Naive thymus-derived CD4-positive, alpha-beta T cell (primary cell): ENCODE measurements at places on chromosomes 7 and 10. TPM values are rescaled to one million over a fixed set of nuclear protein-coding genes. Genes with fewer than 3 reads are reported as not detected.

The H2BK1 gene
- 1.8 TPM for total RNA-seq

The CALN1 gene
- total RNA-seq = not detected in 2 replicates

The DNTT gene
- not detected in 2 replicates for total RNA-seq

The TMEM178B gene
- total RNA-seq = 0.05 TPM

The ADRA2A gene
- total RNA-seq = not detected in 2 replicates

The MEST gene
- total RNA-seq = 4.1 TPM

DNA sequence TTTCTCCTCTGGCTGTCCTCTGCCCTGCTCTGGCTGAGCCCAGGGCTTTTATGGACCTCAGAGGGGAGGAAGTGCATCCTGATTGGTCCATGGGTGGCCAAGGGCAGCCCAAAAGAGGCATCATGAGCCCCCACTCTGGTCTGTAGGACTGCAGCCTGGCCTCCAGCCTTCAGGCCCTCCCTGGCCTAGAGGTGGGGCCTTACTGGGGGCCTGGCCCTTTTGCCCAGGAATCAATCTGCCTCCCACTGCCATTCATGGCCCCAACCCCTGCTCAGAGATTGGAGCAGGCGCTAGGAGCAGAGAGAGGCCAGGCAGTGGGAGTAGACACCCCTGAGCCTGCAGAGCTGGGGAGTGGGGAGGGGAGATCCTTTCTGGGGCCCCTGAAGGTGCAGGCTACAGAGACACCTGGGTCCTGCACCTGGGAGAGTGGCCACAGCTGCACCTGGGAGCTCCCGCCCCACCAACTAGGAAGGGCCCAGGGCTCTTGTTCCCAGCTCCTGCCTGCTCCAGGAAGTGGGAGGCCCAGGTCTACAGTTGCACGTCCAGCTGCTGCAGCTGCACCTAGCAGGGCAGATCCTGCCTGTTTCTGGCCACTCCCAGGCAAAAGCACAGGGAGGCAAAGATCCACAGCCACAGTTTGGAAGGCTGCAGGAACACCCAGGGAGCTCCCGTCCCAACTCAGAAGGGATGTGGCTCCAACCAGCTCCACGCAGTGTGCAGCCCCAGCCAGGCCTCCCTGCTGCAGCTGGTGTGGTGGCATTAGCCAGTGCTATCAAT is 6.4 kb upstream of the DYNC2I1 start:
- DNase-seq = no peak
- no peaks in the 10 kb centered on the region for H3K36me3 ChIP-seq
- H3K4me3 ChIP-seq = no peak overlapping the region
- H3K27me3 ChIP-seq = no peaks in the 10 kb centered on the region
- H3K4me1 ChIP-seq = peaks cover 15% of the 10 kb centered on the region

GRCh38 chr7:118755067-118755625 is 530.6 kb downstream of the ANKRD7 start:
- H3K27ac ChIP-seq = no peak overlapping the region
- no peak overlapping the region for H3K4me3 ChIP-seq
- DNase-seq = no peak
- H3K36me3 ChIP-seq = no peaks in the 10 kb centered on the region
- H3K27me3 ChIP-seq = no peaks in the 10 kb centered on the region

- no peak overlapping the region for H3K27ac ChIP-seq
- H3K4me3 ChIP-seq = no peak overlapping the region
- DNase-seq = no peak
- H3K4me1 ChIP-seq = no peaks in the 10 kb centered on the region
- H3K27me3 ChIP-seq = no peaks in the 10 kb centered on the region
Observed at GRCh38 chr10:65620404-65621048, 1305.3 kb upstream of the LRRTM3 start.

DNA sequence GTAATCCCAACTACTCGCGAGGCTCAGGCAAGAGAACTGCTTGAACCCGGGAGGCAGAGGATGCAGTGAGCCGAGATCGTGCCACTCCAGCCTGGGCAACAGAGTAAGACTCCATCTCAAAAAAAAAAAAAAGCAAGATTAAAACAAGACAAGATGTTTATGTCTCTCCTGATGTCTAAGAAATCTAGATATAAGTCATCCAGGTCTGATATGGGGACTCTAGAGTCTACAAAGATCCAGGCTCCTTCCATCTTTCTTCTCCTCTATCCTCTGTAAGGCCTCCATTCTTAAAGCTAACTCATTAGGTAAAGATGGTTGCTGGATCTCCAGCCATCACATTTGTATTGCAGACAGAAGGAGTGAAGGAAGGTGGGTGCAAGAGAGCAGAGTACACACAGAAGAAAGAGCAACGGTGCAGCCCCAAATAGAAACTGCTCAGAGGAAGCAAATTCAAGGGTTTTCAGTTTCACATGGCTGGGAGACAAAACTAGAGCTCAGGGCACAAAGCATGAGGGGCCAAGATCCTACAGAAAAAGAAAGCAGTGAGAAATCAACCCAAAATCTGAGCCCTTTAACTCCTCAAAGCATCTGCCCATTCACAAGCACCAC is 57.6 kb downstream of the USP6NL start:
- H3K27ac ChIP-seq = no peak overlapping the region
- H3K4me3 ChIP-seq = no peak overlapping the region
- no peaks in the 10 kb centered on the region for H3K27me3 ChIP-seq
- DNase-seq = no peak
- no peaks in the 10 kb centered on the region for H3K4me1 ChIP-seq

GRCh38 chr7:40799493-40800403 is 664.9 kb downstream of the SUGCT start:
- H3K36me3 ChIP-seq = no peaks in the 10 kb centered on the region
- no peaks in the 10 kb centered on the region for H3K27me3 ChIP-seq
- no peak for DNase-seq
- no peak overlapping the region for H3K4me3 ChIP-seq

DNA sequence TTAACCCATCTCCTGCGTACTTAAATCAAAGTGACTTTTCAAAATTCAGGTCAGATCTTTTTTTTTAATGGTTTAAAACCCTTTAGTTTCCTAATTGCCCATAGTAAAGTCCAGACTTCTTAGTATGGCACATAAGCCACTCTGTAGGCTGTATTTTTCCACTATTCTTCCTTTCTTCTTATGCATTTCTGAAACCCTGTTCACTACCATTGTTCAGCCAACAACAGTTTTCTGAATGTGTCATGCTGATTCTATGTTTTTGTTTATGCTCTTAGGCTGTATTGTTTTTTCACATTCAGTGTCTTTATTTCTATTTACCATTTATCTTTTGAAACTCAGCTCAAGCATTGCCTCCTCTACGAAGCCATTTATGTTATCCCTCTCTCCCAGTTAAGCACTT is 26.7 kb downstream of the CCSER2 start:
- DNase-seq = no peak
- H3K27me3 ChIP-seq = no peaks in the 10 kb centered on the region
- no peaks in the 10 kb centered on the region for H3K36me3 ChIP-seq
- H3K4me3 ChIP-seq = no peak overlapping the region
- H3K4me1 ChIP-seq = peaks cover 57% of the 10 kb centered on the region
- no peak overlapping the region for H3K27ac ChIP-seq

GRCh38 chr10:127148933-127149220 is 47.5 kb downstream of the INSYN2A start:
- H3K36me3 ChIP-seq = no peaks in the 10 kb centered on the region
- DNase-seq = no peak
- H3K4me3 ChIP-seq = no peak overlapping the region
- H3K27ac ChIP-seq = no peak overlapping the region

DNA sequence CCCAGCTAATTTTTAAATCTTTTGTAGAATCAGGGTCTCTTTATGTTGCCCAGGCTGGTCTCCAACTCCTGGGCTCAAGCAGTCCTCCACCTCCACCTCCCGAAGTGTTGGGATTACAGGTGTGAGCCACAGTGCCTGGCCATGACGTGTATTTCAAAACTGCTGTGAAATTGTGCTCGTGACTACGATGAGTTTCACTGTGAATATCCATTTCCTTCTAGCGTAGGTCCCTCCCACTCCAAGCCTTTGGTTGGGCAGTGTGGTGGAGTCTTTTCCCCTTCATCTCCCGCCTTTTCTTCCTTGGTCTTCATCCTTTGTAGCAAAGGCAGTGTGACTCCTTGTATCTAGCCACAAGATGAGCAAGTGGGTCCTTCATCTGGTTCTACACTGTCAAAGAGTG is 56.2 kb downstream of the CUL1 start:
- H3K4me1 ChIP-seq = no peaks in the 10 kb centered on the region
- no peaks in the 10 kb centered on the region for H3K36me3 ChIP-seq
- no peaks in the 10 kb centered on the region for H3K27me3 ChIP-seq

DNA sequence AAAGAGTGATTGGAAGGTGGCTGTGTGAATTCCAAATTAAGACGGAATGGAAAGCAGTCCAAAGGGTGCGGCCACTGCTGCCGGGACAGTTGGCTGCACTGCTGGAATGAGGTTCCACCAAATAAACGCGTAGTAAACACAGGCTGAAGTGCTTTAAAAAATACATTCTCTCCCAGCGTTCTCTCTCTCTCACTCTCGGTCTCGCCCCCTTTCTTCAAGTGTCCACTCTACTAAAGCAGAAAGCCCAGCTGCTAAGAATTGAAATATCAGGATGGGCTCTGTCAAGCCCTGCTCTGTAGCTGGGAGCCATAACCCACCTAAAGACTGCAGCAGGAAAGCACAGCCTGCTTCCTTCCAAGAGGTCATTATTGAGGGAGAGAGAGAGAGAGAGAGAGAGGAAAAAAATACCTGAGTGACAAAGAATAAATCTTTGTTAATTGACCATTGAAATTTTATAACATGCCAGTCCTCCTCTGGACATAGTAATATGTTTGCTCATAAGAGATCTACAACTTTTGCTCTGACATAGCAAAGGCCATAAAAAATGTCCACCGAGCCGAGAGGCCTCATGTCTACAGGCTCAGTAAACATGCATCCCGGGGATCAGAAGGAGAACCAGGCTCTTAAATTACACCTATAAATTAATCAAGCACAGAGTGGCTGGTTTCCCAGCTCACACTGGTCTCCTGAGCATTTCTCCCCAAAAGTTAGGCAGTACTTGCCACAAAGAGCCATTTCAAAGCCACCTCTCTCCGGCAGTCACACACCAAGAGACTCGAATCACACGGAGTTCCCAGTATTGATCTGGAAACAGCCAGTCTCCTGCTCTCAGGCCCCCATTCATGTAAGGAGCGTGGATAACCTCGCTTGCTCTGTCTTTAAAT is 72.8 kb downstream of the FGFR2 start:
- no peaks in the 10 kb centered on the region for H3K27me3 ChIP-seq
- H3K4me3 ChIP-seq = no peak overlapping the region
- no peaks in the 10 kb centered on the region for H3K4me1 ChIP-seq
- H3K36me3 ChIP-seq = no peaks in the 10 kb centered on the region
- no peak overlapping the region for H3K27ac ChIP-seq
- no peak for DNase-seq

- H3K27me3 ChIP-seq = no peaks in the 10 kb centered on the region
- H3K4me3 ChIP-seq = no peak overlapping the region
- no peaks in the 10 kb centered on the region for H3K4me1 ChIP-seq
- DNase-seq = no peak
- no peaks in the 10 kb centered on the region for H3K36me3 ChIP-seq
Observed at GRCh38 chr10:24207341-24207740, 1.6 kb upstream of the KIAA1217 start.

DNA sequence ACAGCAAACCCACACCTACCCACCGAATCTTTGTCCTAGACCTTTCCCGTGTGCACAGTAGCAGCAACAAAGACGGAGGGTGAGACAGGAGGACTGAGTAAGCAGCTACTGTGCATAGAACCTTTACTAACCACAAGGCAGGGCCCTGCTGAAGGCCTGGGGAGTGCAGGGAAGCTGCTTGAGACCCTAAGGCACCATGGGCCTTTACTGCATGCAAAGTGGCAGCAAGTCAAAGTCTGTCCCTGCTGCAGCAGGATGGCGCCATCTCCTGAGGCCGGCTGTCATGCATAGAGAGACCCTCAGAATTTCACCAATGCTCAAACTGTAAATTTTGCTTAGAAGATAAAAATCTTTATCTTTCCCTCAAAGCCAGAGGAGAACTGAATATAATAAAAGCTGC is 610.5 kb downstream of the ACTR3B start:
- no peak overlapping the region for H3K4me3 ChIP-seq
- no peaks in the 10 kb centered on the region for H3K36me3 ChIP-seq
- DNase-seq = no peak

- no peaks in the 10 kb centered on the region for H3K4me1 ChIP-seq
- no peak overlapping the region for H3K27ac ChIP-seq
- H3K36me3 ChIP-seq = no peaks in the 10 kb centered on the region
Observed at GRCh38 chr10:87976101-87976743, 112.8 kb downstream of the PTEN start.

GRCh38 chr10:49407151-49407550 is 11.3 kb upstream of the DRGX start:
- H3K4me1 ChIP-seq = no peaks in the 10 kb centered on the region
- no peak overlapping the region for H3K27ac ChIP-seq
- no peaks in the 10 kb centered on the region for H3K36me3 ChIP-seq
- DNase-seq = no peak

DNA sequence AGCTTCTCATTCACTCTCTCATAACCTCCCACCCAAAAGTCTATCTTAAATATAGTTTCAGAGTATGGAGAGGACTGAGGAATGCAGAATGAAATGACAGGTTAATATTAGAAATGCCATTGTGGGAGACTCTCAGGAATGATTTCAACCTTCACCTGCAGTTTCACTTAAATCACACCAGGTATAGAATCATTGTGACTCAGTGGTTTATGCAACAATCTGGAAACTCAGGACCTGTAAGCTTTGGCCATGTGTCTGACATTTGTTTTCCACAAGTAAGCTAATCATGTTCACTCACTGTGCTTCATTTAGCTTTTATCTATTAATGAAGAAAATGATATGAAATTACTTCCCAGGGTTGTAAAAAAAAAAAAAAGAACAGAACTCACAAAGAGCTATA is 8.7 kb upstream of the PTPN12 start:
- no peaks in the 10 kb centered on the region for H3K4me1 ChIP-seq
- DNase-seq = no peak
- H3K4me3 ChIP-seq = no peak overlapping the region
- no peaks in the 10 kb centered on the region for H3K36me3 ChIP-seq

DNA sequence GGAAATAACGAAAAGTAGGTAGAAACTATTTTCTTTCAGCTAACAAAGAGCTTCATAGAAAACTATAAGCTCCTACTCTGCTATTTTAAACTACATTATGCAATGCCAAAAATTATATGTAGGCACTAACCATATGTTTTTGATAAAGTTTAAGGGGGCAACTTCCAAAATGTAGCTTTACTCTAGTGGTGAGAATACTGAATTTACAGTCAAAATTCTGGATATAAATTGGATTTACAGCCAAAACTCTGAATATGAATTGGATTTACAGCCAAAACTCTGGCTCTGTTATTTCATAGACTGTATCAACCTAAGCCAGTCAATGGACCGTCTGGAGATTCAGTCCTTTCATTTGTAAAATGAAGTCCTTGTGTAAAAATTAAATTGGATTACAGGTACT is 86.8 kb upstream of the ANK3 start:
- no peaks in the 10 kb centered on the region for H3K36me3 ChIP-seq
- DNase-seq = no peak
- no peaks in the 10 kb centered on the region for H3K27me3 ChIP-seq
- no peak overlapping the region for H3K4me3 ChIP-seq
- H3K4me1 ChIP-seq = no peaks in the 10 kb centered on the region
- no peak overlapping the region for H3K27ac ChIP-seq

GRCh38 chr10:132253092-132253687 is 54.6 kb downstream of the STK32C start:
- DNase-seq = no peak
- H3K36me3 ChIP-seq = no peaks in the 10 kb centered on the region
- H3K4me1 ChIP-seq = no peaks in the 10 kb centered on the region
- no peak overlapping the region for H3K27ac ChIP-seq
- no peak overlapping the region for H3K4me3 ChIP-seq
